ENCODE measurements at places on chromosomes 13 and 19.

- no peak for DNase-seq
Observed at GRCh38 chr13:94333131-94333820, 146.2 kb downstream of the DCT start.

DNA sequence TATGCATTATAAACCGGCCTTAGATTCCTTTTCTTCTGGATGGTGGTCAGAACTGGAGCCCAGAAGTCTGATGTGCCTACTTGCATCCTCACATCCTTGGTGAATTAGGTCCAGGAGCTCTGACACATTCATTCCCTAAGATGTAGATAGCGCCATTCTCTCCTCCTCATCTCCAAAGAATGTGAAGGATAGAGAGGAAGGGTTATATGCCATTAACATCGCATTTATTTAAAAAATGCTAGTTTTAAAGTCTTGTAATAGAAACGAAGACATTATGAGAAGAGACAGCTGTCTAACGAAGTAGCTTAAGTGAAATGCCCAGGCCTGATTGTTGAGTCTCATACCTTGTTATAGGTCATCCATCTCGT is 9.7 kb downstream of the MBNL2 start:
- no peak for DNase-seq

DNA sequence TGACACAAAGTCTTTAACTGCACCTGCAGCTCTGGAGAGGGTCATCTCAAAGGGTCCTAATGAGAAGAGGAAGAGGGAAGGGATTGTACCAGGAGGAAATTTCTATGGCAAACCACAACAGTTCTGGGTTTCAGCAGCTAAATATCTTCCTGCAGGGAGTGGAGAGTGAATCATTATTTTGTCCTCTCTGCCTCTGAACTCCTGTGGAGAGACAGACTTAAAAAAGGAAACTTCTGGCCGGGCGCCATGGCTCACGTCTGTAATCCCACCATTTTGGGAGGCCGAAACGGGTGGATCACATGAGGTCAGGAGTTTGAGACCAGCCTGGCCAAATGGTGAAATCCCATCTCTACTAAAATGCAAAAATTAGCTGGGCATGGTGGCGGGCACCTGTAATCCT is 16.9 kb upstream of the C1QTNF9 start:
- no peak for DNase-seq

DNA sequence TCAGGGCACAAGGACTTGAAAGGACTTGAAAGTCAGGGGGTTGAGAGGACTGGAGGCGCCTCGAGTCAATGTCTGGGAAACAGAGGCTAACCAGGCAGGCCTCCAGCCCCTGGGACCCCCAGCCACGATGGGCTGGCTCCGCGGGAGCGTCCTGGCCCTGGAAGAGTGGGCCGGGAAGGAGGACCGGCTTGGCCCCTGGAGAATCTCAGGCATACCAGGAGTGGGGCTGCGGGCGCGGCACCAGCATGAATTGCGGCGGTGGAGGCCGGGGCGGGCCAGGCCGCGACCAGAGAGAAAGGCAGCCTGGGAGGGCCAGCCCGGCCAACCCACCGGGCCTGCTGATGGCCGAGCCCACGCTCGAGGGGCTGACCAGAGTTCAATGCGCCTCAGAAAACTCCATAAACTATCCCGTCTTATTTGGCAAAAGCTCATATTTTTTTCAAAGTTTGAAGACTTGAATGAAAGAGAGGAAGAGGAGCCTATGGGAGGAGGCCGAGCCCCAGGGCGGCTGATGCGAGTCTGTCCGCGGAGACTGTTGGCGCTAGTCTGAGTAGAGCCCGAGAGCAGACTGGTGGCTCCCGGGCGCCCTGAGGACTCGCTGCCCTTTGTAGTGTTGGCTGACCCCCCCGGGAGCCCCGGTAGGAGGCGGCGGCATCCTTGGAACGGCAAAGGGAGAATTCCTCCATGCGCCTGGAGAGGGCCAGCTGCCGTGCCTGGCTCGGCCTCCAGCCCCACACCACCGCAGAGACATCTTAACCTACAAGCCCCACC is 68.0 kb downstream of the MLLT1 start:
- no peak for DNase-seq

DNA sequence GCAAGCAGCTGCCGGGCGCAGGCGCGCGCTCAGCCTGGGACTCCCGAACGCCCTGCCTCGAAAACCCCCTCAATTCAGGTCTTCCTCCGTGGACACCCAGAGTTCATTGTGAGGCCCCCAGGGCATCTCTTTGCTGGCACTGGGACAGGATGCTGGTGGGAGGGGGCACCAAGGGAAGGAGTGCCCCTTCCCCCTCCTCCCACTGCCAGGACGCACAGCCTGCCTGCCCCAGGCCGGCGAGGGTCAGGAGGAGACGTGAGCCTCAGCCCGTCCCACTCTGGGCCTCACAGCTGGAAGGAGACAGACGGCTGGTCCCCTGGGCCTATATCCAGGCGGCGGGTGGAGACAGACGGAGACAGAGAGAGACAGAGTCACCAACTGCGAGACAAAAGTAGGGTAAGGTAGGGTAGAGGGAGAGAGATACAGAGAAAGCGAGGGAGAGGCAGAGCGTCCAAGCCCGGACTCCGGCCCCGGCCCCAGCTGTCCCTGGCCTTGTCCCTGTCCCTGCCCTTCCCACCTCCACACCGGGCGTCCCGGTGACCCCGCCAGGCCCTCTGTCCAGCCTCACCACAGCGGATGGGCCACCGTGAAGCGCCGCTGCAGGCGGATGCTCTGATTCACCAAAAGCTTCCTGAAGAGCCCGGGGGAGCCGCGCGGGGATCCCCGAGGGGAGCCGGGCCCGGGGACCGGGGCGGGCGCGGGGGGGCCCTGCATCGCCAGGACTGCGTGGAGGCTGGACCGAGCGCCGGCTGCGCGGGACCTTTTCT is at the start of gene PDE4C:
Gene PDE4C, minus strand, starts transcription at position 737 of the 767 bp plus-strand sequence. Its CDS starts 23 bp downstream, at position 714.
- no peak for DNase-seq

- no peak for DNase-seq
Observed at GRCh38 chr13:42229287-42229686, 42.7 kb upstream of the AKAP11 start.

GRCh38 chr13:101512650-101513049 is 60.2 kb downstream of the ITGBL1 start:
- DNase-seq = no peak

- DNase-seq = no peak
Observed at GRCh38 chr13:85486663-85487062, 312.6 kb downstream of the SLITRK6 start.

- DNase-seq = no peak
Observed at GRCh38 chr19:3768015-3768747, 3.8 kb downstream of the RAX2 start.

GRCh38 chr19:28705008-28705407 is 507.9 kb downstream of the UQCRFS1 start:
- DNase-seq = no peak

DNA sequence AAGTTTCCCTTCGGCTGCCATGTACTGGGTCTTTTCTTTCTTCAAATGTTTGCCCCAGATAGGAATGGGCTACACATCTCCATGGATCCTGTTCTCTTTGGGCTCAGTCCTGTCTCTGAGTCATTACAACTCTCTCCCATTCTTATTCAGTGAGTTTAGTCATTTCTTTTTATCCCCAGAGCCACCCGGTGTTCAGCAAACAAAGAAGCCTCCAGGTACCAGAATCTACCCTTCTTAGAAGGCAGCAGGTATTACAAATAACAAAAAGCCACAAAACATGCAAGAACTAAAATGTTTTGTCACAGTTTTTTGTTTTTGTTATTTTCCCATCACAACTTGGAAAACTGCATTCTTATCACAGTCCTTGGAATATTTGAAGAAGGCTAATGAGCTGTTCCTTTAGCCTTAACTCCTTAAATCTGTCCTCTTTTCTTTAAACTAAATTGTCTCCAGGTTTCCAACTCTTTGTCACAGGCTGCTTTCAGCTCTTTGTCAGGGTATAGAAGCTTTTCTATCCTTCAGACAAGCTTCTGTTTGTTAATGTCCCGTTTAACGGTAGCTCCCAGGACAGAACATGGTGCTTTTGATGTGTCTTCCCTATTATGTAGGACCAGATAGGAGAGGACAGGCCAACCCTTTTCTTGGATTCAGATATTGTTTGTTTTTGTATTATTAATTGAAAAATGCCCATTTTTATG is 215.5 kb upstream of the HTR2A start:
- no peak for DNase-seq

- DNase-seq = no peak
Observed at GRCh38 chr13:59531571-59532091, 632.1 kb downstream of the DIAPH3 start.

DNA sequence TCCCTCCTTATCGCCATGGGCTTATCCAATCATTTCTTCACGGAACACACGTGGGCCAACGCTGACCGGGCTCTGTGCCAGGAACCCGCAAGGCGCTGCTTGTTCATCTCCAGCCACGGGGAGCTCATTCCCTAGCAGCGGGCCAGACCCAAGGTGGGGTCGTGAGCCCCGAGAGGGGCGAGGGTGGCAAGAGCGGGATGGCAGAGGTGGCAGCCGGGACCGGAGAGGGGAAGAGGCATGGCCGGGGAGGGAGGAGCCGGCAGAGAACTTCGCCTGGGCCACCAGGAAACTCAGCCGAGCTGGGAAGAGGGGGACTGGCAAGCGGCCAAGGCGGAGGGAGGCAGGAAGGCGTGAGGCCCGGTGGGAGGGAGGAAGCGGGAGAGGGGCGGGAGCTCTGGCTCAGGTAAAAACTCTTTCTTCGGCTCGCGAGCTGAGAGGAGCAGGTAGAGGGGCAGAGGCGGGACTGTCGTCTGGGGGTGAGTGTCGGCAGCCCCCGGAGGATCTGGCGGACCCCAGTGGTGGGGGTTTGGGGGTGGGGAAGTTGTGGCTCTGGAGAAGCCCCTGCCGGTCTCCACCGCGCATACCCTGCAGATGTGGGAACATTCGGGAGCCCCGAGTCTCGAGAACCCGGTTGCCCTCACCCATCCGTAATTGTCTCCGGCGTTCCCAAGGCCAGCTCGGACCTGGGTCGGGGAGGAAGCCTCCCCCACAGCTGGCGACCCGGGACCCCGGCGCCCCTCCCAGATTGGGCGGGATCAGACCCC is at the start of gene B3GNT3:
Gene B3GNT3, plus strand, starts transcription at position 408 of the 764 bp plus-strand sequence. CDS start 12,670 bp downstream, outside the sequence.
- no peak for DNase-seq

GRCh38 chr19:3660493-3661219 is 34.1 kb upstream of the CACTIN start:
- no peak for DNase-seq

DNA sequence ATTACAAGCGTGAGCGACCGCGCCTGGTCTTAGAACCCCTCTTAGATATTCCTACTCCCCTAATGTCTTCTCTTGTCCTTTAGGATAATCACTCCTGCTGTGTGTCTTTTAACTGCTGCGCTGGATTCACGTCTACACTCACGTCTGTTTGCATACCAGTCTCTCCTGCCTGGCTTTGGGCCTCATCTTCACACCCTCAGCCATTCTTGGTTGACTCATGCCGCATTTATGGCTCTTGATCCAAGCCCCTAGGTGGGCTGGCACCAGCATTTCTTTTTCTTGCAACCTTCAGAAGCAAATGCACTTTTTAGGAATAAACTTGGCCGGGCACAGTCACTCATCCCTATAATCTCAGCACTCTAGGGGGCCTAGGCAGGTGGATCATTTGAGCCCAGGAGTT is 22.7 kb downstream of the MYO9B start:
- DNase-seq = no peak

GRCh38 chr13:49185264-49185663 is 34.9 kb upstream of the MLNR start:
- DNase-seq = peak; percentile 12

DNA sequence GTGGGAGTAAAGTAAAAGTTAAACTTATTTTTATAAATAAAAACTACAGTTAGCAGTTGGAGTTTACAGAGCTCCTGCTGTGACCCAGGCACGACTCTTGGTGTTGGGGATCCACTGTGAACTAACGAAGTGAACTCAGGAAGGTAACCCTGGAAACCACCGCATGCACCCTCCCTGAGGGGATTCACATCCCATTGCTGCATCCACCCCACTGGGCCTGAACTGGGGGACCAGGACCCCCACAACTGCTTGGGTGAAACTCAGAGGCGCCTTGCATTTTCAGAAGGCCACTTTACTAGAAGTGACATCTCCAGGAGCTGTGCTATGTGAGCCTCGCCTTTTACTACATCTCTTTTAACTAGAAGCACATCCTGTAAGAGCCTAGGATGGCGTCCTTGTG is 166.4 kb downstream of the TEX29 start:
- DNase-seq = no peak

DNA sequence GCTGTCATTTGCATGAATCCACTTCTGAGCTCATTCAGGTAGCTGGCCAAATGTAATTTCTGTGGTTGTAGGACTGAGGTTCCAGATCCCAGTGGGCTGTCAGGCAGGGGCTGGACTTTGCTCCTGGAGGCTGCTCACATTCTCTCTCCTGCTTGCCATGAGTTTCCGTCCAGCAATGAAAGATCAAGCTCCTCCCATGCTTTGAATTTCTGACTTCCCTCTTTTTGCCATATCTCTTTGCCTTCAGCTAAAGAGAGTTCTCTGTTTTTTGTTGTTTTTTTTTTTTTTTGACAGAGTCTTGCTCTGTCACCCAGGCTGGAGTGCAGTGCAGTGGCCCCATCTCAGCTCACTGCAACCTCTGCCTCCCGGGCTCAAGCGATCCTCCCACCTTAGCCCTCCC is 76.9 kb downstream of the ING1 start:
- no peak for DNase-seq

DNA sequence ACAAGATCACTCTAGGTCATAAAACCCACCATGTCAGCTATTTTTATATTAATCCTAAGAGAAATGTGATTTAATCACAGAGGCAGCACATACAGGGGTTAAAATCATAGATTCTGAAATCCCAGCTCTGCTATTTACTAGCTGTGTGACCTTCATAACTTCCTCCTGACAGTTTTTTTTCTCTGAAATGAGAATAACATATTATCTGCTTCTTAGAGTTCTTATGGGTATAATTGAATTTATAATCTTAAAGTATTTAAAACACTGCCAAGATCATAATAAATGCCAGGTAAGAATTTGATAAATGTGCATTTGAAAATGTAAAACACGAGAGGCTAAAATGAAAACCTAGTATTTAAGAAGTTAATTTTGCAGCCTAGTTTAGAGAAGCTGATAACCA is 722.9 kb downstream of the SLITRK6 start:
- DNase-seq = no peak

DNA sequence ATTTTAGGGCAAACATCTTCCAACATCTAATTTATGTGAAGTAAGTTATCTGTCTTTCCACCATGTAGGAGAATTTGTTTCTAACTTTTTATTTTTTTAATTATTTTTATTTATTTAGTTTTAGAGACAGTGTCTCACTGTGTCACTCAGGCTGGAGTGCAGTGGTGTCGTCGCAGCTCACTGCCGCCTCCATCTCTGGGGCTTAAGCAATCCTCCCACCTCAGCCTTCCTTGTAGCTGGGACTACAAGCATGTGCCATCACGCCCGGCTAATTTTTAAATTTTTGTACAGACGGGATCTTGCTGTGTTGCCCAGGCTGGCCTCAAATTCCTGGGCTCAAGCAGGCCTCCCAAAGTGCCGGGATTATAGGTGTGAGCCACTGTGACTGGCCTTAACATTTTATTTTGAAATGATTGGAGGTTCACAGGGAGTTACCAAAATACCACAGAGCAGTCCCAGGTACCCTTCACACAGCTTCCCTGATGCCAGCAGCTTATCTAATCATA is 58.8 kb downstream of the CELF5 start:
- no peak for DNase-seq

GRCh38 chr19:4967738-4968461 is 1.0 kb upstream of the KDM4B start:
- no peak for DNase-seq

GRCh38 chr13:43877326-43877725 is 2.2 kb downstream of the CCDC122 start:
- DNase-seq = no peak

- no peak for DNase-seq
Observed at GRCh38 chr13:90623318-90624011, 724.0 kb upstream of the MIR17HG start.

All from GM12878 (cell line).